ENCODE measurements at places on chromosomes 13 and 19.

DNA sequence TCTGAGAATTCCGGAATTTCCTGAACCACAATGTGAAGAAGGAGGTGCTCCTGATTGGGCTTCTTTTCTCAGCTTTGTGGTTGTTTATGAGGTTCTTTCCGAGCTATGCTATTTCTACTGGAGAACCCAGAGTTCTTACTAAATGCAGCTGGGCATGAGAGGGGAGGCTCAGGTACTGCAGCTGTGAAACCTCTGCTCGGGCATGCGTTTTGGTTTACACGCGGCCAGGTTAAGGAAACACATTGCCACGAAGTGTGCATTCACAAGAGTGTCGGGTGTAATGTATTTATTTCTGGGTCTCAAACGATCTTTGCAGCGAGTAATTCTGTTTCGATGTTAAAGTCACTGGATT, 661 bp upstream of the MIR17HG start:
- no peak for DNase-seq

DNA sequence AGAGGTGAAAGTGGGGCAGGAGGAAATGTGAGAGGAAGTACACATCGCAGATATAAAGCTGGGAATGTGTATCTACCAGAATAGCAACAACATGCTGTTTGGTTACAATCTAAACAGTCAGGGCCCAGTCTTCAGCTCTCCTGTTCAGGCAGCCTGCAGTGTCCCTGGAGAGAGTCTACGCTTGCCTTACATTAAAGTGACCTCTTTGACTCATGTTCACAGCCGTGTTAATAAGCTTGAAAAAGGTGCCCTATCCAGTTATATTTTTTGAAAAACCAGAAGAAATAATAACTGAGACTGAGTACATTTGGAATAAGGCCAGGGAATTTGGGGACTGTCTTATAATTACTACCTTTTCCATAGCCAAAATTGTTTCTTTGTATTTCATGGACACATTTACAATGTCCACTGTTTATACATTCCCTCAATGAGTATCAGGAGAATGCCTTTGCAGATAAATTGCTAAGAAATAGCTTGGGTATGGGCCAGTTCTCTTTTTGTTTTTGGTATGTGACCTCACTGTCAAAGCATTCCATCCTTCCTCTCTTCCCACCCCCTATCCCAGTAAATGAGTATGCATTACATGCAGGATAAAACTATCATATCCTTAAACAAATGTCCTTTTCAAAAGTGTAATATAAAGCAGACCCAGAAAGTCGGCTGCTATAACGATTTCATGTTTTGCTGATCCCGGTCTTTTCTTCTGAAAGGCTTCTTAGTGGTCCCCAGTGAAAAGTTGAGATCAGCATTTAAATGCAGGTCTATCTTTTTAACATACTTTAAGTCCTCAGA, 82.6 kb downstream of the PCDH9 start:
- DNase-seq = no peak

GRCh38 chr13:39955560-39955959, 300.1 kb downstream of the COG6 start:
- no peak for DNase-seq

DNA sequence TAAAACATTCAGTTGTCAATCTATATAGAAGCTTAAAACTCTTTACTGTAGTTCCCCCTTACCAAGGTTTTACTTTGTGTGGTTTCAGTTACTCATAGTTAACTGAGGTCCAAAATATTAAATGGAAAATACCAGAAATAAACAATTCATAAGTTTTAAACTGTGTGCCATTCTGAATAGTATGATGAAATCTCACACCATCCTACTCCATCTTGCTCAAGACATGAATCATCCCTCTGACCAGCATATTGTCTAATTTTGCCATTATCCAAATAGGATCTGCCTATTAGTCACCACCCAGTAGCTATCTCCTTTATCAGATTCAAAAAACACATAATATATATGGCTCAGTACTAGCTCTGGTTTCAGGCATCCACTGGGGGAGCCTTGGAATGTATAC, 22.4 kb downstream of the ZNF571 start:
- no peak for DNase-seq

DNA sequence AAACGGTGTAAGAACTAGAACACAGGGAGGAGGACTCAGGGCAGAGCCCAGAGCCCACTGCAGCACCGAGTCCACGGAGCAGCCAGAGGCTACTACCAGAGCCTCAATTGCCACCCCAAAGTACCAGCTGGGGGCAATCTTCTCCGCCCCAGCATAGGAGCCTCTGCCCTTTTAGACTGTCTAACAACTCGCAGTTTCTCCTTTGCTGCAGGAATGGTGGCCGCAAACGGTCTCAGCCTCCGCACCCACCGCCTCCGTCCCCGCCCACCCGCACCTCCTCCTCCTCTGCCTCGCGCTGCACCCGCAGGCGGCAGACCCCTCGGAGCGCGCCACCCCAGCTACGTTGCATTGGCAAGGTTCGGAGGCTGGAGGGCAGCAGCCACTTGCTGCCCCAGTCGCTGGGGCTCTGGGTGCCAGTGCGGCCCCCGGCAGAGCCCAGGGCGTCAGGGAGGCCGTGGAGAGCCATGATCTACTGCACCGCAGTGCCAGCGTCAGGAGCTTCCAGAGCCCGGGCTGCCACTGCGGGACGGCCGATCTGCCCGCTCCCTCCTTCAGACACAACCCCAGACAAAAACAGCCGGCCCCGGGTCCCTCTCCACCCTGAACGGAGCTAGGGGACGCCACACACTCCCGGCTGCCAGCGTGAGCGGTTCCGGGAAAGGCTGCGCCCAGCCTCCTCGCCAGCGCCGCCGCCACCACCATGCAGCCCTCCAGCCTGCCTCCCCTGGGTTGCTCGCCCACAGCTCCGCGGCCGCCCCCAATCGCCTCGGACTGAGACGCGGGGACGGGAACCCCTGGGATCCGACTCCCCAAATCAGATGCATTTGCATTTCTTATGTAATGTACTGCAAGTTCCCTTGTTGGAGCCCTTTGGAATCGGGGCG, 1.8 kb downstream of the FGF14 start:
- DNase-seq = no peak

GRCh38 chr19:55080121-55080967, 4.7 kb downstream of the EPS8L1 start:
- peak; percentile 93 for DNase-seq

- no peak for DNase-seq
Observed at GRCh38 chr19:21677696-21678418, 89.5 kb downstream of the ZNF100 start.

DNA sequence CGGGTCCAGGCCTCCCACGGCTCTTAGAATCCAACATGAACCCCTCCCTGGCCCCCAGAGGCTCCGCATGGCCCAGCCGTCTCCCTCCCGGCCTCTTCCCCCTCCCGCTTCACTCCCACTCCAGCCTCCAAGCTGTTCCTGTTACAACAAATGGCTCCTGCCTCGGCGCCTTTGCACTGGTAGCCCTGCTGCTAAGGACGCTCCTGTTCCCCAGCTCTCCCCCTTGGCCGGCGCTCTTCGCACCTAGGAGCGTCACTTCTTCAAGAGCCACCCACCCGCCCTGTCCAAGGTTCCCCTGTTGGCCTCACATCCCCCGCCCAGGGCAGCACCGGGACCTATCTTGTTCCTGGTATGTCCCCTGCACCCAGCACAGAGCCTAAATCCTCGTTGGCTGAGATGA, 9.4 kb downstream of the CCDC124 start:
- no peak for DNase-seq

- no peak for DNase-seq
Observed at GRCh38 chr19:34649886-34650543, 26.9 kb downstream of the SCGB2B2 start.

DNA sequence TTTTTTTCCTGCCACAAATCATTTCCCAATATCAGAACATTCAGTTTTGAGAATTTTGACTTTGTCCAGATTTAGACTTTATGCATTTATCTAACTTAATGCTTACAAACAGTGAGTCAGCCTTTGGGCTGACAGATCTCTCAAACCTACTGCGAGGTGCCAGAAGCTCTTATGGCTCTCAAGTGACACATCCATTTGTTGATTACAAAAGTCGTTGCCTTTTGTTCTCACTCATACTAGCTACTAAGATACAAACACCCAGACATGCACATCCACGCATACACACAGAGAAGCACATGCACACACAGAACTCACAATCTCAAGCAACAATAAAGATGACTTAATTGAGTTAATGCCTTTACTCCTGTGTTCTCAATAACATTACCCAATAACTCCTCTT, 1147.5 kb downstream of the DIAPH3 start:
- DNase-seq = no peak

- DNase-seq = peak; percentile 13
Observed at GRCh38 chr19:55913643-55914268, 18.4 kb downstream of the NLRP13 start.

DNA sequence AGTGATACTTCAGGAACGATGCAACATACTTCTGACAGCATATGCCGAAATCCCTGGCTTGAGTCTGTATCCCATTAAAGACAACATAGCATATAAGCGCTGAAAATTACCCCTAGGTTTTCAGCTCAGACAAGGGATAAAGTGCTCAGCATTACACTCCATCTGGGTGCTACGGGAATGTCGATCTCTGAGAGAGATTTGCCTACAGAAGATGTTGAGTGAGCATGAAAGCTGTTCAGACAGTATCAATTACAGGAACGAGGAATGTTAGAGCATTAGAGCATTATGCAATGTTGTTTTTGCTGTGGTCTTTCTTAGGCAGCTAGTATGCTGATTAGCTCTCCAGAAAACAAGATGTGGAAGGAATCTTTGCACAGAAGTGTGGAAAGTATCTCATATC, 484.5 kb downstream of the LIG4 start:
- DNase-seq = no peak

GRCh38 chr19:37243206-37243632, 25.2 kb downstream of the ZNF383 start:
- DNase-seq = no peak

GRCh38 chr13:91203430-91203829, 144.1 kb upstream of the MIR17HG start:
- no peak for DNase-seq

- no peak for DNase-seq
Observed at GRCh38 chr13:41130356-41130755, 2.2 kb downstream of the KBTBD6 start.
